Natural killer cell (primary cell): ENCODE measurements at places on chromosomes 3 and 15. TPM values are rescaled to one million over a fixed set of nuclear protein-coding genes. Genes with fewer than 3 reads are reported as not detected.

DNA sequence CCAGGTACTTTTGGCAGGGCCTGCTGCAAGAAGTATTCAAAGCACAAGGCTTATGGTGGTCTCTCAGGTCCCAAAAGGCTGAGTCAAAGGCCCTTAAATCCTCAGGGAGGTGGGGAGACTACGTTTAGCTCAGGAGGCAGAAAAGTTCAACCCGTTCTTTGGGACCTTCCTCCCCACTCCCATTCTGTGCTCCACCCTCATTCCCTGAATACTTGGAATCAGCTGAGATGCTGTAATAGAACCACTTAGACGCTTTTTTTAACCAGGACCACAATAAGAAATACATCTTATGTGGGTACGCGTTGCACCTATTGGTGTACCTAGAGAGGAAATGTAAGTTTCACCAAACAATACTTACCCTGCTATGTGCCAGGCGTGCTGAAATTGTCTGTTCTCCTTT is 58.0 kb downstream of the FAM174B start:
- no peak for DNase-seq

GRCh38 chr3:43872901-43873300 is 182.2 kb downstream of the ABHD5 start:
- no peak for DNase-seq

DNA sequence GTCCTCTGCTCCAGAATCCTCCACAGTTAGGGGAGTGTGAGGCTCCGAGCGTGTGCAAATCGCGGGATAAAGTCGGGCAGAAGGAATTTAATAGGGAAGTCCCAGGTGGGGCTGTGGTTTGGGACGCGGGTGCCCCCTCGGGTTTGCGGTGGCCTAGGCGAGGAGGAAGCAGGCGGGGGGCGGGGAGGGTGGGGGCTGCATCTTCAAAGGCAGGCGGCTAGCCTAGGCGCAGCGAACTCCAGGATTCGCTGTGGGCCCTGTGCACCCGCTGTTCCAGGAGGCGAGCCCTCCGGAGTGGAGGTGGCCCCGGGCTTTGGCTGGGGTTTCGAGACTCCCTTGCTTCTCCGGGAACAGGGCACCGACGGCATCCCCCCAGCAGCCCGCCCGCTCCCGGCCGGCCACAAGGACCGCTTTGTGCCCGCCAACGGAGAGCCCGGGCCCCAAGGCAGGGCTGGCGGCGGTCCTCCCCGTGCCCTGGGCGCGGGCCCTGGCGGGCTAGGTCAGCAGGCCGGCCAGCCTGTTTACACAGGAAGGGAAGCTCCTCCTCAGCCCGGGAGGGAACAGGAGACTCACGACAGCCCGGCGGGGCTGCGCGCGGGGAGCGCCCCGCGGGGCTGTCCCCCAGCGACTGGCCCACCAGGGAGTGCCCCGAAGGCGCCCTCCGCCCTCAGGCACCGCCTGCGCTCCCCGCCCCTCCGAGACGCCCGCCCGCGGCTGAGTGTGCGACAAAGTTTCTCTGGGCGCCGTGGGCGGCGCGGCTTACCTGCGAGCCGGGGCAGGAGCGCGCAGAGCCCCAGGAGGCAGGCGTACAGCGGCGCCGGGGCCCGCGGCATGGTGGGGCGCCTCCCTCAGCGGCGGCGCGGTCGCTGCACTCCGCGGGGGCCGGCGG is 753 bp downstream of the ITGB5 start:
- DNase-seq = peak; percentile 42

CHRM5 gene
- not detected for total RNA-seq

MME gene
- total RNA-seq = 6.1 TPM
